ENCODE measurements at places on chromosomes 13 and 19.
A peak's percentile ranks its signal among the peaks of the same experiment; 100 is the strongest.

- DNase-seq: peak; percentile 38
- H3K27me3 ChIP-seq: no peaks in the 10 kb centered on the region
- H3K4me3 ChIP-seq: peak overlapping the region; percentile 18
- H3K36me3 ChIP-seq: peaks cover 35% of the 10 kb centered on the region
- peaks cover 63% of the 10 kb centered on the region for H3K4me1 ChIP-seq
- H3K27ac ChIP-seq: peak overlapping the region; percentile 82
Observed at GRCh38 chr13:79393564-79394249, 12.3 kb downstream of the RBM26 start.

DNA sequence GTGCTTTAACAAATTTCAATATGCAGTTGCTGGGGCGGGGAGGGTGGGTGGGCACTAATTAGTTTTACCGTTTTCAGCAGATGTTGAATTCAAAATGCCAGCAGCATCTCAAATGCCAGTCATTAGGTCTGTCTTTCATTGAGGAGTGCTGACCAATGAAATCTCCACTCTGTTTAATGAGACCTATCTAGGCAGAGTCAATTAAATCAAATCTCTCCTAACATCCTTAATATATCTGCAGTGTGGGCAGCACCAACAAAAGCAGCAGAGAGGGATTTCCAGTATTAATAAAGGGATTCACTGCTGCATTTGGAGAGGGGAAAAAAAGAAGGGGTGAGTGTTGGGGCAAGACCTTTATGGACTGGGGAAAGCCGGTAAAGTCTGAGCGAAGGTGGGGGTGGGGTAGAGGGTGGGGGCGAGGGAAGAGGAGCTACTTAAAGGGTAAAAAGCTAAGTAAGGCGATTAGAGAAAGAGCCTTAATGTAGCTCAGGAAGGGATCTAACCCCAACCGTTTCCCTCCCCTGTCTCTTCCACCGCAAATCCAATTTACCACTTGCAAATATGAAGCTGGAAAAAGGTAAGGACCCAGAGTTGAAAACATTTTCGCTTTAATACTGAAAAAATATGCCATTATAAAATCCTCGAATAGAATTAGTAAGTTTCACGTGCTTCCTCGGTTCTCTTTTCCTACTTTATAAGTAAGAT lies 4.5 kb downstream of the SLITRK1 start:
- H3K27ac ChIP-seq: no peak overlapping the region
- H3K4me1 ChIP-seq: peaks cover 18% of the 10 kb centered on the region
- H3K36me3 ChIP-seq: no peaks in the 10 kb centered on the region
- H3K27me3 ChIP-seq: peaks cover 46% of the 10 kb centered on the region
- H3K4me3 ChIP-seq: no peak overlapping the region

DNA sequence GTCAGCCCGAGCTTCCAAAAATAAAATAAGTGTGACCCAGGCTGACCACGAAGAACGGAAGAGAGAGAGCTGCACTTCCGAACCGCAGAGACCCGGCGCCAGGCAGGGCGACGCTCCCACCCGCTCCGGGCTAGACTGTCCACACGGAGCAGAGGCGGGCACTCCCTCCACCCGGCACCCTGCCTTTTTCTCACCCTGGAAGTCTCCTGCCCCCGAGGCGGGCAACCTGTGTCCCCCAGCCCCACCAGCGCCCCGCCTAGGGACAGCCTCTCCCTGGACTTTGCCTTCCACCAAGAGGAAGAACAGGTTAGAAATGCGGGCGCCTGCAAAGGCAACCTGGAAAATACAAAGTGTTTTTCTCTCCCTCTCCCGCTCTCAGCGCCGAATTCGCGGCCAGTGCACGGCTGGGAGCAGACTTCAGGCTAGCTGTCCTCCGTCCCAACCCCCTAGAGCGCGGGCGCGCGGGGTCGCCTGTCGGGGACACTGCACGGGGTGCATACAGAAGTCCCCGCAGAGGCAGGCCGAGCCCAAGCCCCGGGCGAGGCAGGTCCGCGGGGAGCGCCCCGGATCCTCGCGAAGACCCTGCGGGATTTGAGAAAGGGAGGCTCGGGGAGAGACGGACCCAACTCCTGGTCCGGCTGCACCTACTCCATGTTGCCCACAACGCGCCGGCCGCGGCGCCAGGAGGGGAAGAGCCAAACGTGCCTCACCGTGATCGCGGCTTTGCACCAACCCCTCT lies 845 bp downstream of the SPRY2 start:
- H3K27me3 ChIP-seq: peaks cover 29% of the 10 kb centered on the region
- DNase-seq: peak; percentile 13
- no peak overlapping the region for H3K27ac ChIP-seq
- H3K36me3 ChIP-seq: no peaks in the 10 kb centered on the region
- H3K4me1 ChIP-seq: peaks cover 12% of the 10 kb centered on the region

GRCh38 chr19:22545751-22546150 lies 88.4 kb upstream of the ZNF492 start:
- no peaks in the 10 kb centered on the region for H3K27me3 ChIP-seq
- no peak overlapping the region for H3K27ac ChIP-seq
- no peak overlapping the region for H3K4me3 ChIP-seq
- peak; percentile 59 for DNase-seq
- peaks cover 5% of the 10 kb centered on the region for H3K36me3 ChIP-seq
- H3K4me1 ChIP-seq: no peaks in the 10 kb centered on the region

GRCh38 chr19:40174092-40174491 lies 17.1 kb upstream of the MAP3K10 start:
- H3K4me1 ChIP-seq: no peaks in the 10 kb centered on the region
- no peak overlapping the region for H3K27ac ChIP-seq
- no peak for DNase-seq
- H3K27me3 ChIP-seq: peaks cover 4% of the 10 kb centered on the region

- H3K27ac ChIP-seq: no peak overlapping the region
- H3K36me3 ChIP-seq: peaks cover 3% of the 10 kb centered on the region
- no peak overlapping the region for H3K4me3 ChIP-seq
- H3K4me1 ChIP-seq: peaks cover 27% of the 10 kb centered on the region
- DNase-seq: peak; percentile 20
- no peaks in the 10 kb centered on the region for H3K27me3 ChIP-seq
Observed at GRCh38 chr13:100542826-100543156, 45.8 kb downstream of the GGACT start.

- H3K27me3 ChIP-seq: peaks cover 2% of the 10 kb centered on the region
- no peak overlapping the region for H3K27ac ChIP-seq
- H3K4me3 ChIP-seq: no peak overlapping the region
- H3K4me1 ChIP-seq: no peaks in the 10 kb centered on the region
- no peak for DNase-seq
- H3K36me3 ChIP-seq: no peaks in the 10 kb centered on the region
Observed at GRCh38 chr13:31394506-31394905, 194.7 kb downstream of the B3GLCT start.

DNA sequence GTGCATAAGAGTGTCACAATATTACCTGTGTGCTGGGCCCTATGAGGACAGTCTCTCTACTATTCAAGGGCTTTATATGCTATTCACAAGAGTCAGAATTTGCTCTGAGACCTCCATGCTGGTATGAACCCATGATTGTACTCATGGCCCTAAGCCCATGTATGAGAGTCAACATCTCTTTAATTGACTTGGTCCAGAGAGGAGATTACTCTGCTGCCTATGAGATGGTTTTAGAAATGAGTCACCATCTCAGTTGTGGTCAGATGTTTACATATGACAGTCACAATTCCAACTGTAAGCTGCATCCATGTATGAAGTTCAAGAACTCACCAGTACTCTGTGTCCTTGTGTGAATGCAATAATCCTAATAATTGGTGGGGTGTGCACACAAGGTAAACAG lies 19.9 kb upstream of the ZNF208 start:
- H3K4me3 ChIP-seq: no peak overlapping the region
- no peaks in the 10 kb centered on the region for H3K36me3 ChIP-seq
- no peaks in the 10 kb centered on the region for H3K4me1 ChIP-seq

- H3K4me1 ChIP-seq: no peaks in the 10 kb centered on the region
- H3K4me3 ChIP-seq: no peak overlapping the region
- H3K36me3 ChIP-seq: peaks cover 11% of the 10 kb centered on the region
- H3K27ac ChIP-seq: no peak overlapping the region
- DNase-seq: no peak
Observed at GRCh38 chr13:113831061-113831460, 32.8 kb downstream of the GAS6 start.

GRCh38 chr13:98556968-98557631 lies 19.8 kb downstream of the STK24 start:
- peaks cover 21% of the 10 kb centered on the region for H3K36me3 ChIP-seq
- peak; percentile 39 for DNase-seq
- no peak overlapping the region for H3K4me3 ChIP-seq
- no peaks in the 10 kb centered on the region for H3K27me3 ChIP-seq
- H3K4me1 ChIP-seq: peaks cover 79% of the 10 kb centered on the region

DNA sequence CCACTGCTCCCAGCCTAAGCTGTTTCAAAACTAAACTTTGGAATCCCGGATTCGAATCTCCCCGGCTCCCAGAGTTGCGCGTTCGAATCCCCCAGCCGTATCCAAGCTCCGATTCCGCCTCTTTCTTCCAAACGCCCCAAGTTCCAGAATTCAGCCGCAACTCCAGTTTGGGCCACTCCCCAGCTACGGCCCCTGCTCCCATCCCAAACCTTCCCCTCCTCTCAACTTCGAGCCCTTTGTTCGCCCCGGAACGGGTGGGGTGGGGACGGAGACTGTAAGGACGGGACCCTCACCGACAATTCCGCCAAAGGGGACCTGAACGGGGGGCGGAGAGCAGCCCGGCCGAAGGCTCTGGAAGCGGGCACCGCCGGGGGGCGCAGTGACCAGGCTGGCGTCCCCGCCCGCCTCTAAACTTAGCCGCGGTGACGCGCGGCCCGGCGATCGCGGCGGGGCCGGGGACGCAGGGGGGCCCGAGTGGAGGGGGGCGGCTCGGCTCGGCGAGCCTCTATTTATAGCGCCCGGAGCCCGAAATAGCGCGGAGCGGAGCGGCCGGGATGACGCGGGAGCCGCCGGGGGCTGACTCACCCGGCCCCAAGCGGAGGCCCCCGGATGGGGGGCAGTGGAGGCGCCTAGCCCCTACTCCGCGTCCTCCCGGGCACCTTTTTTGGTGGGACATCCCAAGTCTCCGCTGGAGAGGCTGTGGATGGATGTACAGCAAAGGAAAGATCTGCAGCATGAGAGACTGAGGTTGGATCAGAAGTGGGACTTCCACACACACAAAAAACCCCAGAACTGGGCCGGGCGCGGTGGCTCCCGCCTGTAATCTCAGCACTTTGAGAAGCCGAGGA lies 4.9 kb upstream of the ERCC1 start:
- peak overlapping the region; percentile 70 for H3K4me3 ChIP-seq
- peaks cover 28% of the 10 kb centered on the region for H3K4me1 ChIP-seq
- H3K27ac ChIP-seq: no peak overlapping the region
- peak; percentile 50 for DNase-seq

GRCh38 chr19:4303819-4304537 lies 420 bp upstream of the FSD1 start:
- H3K27ac ChIP-seq: no peak overlapping the region
- H3K4me1 ChIP-seq: peaks cover 28% of the 10 kb centered on the region
- DNase-seq: no peak
- no peaks in the 10 kb centered on the region for H3K27me3 ChIP-seq
- no peaks in the 10 kb centered on the region for H3K36me3 ChIP-seq

DNA sequence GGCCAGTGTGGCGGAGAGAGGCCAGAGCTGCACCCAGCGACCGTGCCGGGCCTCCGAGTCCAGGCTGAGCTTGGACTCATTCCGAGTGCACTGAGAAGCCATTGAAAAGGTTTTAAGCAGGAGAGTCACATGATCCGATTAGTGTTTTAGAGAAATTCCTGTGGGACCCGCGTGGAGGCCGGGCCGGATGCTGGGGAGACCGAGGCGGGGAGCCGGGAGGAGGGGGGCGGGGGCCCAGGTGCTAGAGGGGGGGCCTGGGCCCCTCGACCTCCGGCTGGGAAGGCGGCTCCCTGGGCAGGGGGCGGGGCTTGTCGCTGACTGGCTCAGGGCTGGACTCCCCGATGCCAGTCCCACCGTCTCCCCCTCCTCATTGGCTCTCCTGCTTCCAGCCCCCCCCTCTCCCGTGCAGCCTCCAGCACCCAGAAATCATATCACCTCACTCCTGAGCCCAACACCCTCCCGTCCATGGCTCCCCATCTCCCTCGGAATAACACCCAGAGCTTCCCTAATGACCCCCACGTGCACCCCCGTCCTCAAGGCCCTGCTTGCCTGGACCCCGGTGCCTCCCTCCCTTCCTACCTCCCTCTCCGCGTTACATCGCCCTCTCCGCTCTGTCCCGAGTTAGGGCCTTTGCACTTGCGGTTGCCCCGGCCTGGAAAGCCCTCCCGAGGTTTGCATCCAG lies 5.2 kb upstream of the ZNF579 start:
- H3K27ac ChIP-seq: no peak overlapping the region
- H3K4me1 ChIP-seq: peaks cover 31% of the 10 kb centered on the region
- H3K27me3 ChIP-seq: no peaks in the 10 kb centered on the region
- DNase-seq: peak; percentile 68
- no peaks in the 10 kb centered on the region for H3K36me3 ChIP-seq

DNA sequence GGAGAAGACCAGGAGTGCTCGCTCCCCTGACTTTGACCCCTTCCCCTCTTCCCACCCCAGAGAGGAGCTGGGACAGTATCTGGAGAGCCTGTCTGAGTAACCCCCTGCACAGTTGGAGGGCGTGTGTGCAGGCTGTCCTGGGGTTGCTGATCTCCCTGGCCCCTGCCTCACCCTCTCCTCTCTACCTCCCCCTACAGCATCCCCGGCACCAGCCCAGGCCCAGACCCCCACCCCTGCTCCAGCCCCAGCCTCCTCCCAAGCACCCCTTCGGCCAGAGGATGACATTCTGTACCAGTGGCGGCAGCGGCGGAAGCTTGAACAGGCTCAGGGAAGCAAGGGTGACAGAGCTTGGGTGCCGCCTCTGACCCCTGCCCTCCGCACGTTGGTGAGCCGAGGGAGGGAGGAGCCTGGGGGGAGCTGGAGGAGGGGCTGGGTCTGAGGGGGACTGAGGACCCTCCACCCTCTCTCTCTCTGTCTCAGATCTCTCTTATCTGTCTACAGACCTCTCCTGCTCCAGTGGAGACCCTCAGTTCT lies 8.7 kb downstream of the PROSER3 start:
- H3K27ac ChIP-seq: no peak overlapping the region
- no peak overlapping the region for H3K4me3 ChIP-seq
- no peaks in the 10 kb centered on the region for H3K27me3 ChIP-seq
- H3K36me3 ChIP-seq: peaks cover 16% of the 10 kb centered on the region
- no peak for DNase-seq

DNA sequence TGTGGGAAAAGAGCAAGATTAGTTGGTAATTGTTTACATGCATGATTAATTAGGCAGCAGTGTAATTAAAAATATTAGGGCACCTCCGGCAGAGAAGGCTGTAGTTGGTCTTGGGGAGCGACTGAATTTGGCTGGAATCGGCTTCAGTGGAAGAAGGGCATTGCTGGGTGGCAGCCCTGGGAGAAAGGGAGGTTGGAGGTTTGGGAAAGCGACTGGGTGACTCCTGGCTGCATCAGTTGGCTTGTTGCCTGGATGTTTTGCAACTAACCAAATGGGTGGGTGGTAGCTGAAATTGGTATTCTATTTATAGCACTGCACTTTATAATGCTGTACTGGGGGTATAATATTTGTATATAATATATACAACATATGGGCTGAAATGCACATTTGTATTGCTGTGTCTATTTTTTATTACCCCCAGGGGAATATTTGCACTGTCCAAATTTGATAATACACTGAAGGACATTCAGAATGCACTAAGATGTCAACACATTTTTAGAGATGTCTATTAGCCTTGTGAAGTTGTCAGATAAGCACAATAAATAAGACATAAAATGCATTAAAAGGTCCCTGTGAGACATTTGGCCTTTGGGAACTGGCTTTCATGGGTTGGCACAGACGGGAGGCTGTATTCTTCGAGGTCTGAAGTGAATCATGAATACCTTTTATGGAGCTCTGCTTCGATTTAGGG lies 1.7 kb downstream of the B3GLCT start:
- no peaks in the 10 kb centered on the region for H3K27me3 ChIP-seq
- DNase-seq: no peak
- no peaks in the 10 kb centered on the region for H3K36me3 ChIP-seq

GRCh38 chr13:30704596-30704995 lies 30.7 kb upstream of the ALOX5AP start:
- no peak overlapping the region for H3K27ac ChIP-seq
- H3K36me3 ChIP-seq: no peaks in the 10 kb centered on the region
- no peak overlapping the region for H3K4me3 ChIP-seq
- peaks cover 6% of the 10 kb centered on the region for H3K27me3 ChIP-seq
- DNase-seq: no peak
- H3K4me1 ChIP-seq: no peaks in the 10 kb centered on the region
